ENCODE measurements at places on chromosomes 7 and 10.

DNA sequence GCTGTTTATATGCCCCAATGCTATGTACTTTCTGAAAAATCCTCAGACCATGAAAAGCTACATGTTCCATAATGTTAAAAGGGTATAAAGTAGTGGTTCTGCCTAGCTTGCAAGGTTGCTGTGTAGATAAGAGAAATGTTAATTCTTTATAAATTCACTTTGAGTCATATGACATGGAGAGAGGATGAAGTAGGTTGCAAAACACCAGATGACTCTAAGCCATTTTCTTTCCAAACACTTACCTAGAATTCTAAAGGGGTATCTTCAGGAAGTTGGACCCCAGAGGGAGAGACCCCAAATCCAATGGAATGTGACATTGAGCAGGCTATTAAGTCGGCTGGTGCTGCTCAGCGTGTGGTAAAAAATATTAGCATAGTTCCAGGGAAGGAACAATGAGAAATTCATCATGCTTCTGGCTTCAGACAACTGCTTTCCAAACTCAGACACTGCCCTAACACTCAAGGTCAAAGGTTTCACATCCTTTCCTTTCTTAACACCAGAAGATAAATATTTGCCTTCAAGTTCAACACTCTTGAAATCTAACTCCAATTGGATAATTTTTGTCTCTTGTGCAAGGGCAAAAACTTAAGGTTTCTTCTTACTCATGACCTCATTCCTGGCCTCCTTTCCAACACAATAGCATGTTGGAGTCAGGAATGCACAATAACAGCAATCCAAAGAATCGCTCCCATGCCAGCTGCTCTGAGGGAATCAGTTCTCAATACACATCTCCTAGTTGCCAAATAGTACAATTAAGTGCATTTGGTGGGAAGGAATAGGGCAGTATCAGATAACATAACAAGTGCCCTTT is 100.7 kb upstream of the AFAP1L2 start:
- DNase-seq: peak; percentile 63

- no peak for DNase-seq
Observed at GRCh38 chr7:143085109-143085508, 33.0 kb downstream of the OR6V1 start.

GRCh38 chr7:41277561-41277960 is 425.3 kb downstream of the INHBA start:
- no peak for DNase-seq

- no peak for DNase-seq
Observed at GRCh38 chr10:120019568-120019967, 127.0 kb downstream of the SEC23IP start.

DNA sequence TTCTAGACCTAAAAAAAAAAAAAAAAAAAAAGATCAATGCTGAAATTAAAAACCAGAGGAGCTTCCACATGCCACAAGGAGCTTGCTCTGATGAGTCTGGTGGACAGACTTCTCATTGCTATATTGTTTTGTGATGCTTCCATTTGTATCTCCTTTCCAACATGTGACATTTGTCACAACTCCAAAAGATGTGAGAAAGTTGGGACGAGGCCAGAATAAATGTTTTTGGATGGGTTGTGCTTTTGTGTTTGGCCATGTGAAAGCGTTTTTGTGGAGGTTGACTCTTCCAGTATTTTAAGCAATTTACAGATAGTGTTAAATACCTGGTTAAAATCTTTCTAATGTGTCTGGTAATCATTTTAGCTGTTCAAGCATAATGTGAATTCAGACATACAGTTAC is 280.1 kb downstream of the SKAP2 start:
- no peak for DNase-seq

DNA sequence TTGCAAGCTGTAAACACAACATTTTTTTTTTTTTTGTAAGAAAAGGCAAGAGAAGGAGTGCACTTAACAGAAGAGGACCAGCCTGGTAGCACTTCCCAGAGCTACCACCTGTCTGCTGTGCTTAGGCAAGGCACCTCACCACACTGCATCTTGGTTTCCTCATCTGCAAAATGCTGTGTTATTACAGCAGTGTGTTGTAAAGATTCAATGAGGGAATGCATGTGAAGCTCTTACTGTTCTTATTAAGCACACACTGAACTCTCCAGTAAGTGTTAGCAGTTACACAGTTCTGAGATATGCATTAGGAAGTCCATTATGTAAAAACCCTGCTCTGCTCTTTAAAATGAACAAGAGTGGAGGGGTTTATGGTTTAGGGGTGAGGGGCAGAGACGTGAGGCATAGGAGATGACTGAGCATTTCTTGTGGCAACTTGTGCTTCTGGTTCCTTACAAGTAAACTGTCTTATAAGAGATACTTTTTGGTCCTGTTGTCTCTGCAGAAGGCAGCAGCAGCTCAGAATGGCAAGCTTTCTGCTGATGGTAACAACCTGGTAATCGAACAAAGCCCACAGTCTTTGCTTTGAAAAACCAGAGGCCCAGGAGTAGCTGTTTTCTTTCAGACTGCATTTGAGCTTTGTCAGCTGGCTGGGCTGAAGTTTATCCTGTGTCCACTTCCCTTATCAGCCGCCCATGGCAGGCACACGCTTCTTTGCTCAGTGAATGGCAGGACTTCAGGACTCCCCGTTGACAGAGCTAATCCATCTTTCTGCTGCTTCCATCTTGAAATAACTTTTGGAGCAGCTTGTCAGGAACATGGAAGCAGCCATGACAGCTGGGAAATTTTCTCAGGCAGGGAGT is 98.8 kb upstream of the BMPER start:
- DNase-seq: no peak

DNA sequence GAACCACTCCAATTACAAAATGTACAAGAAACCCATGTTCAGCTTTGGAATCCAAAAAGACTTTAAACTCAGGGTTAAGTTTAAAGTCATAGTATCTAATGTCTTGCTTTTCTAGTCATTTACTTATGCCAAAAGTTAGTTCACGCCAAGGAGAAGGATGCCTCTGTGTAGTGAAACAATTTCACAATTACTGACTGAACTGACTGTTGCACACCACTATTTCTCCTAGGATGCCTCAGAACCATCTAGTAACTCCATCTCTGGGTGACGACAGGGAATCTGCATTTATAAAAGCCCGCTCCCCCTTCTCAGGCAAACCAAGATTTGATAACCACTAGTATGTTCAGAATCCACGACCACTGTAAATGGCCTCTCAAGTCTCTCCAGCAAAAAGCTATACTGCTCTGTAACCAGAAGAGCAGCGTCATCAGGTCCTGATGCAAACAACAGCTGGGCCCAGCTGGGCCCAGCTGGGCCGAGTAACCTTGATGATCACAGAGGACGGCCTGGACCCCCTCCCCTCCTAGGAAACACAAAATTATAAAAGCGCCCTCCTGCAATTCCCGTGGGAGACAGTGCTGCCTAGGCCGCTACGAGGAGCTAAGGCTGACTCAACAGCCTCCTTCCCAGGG is 680 bp upstream of the ADO start:
- DNase-seq: no peak

GRCh38 chr7:25167262-25167843 is 42.3 kb upstream of the CYCS start:
- DNase-seq: no peak

GRCh38 chr10:49106451-49106850 is 8.9 kb downstream of the VSTM4 start:
- DNase-seq: peak; percentile 48

DNA sequence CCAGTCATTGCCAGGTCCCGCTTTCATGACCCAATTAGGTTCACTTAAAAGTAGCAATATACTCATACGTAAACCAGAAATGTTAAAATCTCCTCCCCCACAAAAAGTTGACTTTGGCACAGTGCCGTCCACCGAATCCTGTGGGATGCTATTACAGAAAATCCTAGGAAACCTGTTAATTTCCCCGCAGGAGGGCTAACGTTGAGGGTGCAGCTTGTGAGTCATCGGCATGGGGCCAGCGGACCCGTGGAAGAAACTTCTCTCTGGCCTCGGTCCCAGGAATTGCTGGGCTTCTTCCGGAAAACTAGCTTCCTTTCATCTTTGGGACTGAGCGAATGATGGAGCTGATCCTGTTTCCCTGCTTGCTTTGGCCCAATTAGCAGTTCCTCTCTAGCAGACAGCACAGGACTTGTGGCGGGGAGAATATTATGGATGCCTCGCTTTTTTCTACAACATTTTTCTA is 13.5 kb downstream of the CRYGN start:
- peak; percentile 55 for DNase-seq

GRCh38 chr7:116030651-116031276 is at the start of gene TFEC:
Gene TFEC, minus strand, starts transcription at chr7:116030763. Its CDS starts 46,322 bp downstream, at chr7:115984441.
- DNase-seq: no peak

GRCh38 chr7:89027781-89028180 is 232.2 kb upstream of the TEX47 start:
- DNase-seq: no peak

- no peak for DNase-seq
Observed at GRCh38 chr7:101527844-101528667, 101.0 kb downstream of the MYL10 start.

DNA sequence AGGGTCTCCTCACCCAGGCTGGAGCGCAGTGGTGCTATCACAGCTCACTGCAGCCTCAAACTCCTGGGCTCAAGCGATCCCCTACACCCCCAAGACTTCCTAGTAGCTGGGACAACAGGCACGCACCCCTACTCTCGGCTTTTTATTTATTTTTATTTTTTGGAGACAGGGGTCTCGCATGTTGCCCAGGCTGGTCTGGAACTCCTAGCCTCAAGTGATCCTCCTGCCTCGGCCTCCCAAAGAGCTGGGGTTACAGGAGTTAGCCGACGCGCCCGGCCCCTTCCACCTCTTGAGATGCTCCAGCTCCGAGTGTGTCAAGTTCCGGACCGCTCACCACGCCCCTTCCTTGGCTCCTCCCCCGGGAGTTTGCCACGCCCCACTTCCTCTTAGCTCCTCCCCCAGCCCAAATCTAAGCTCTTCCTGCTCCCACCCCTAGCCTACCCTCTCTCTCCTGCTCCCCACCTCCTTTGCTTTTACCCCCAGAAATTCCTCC is 6.3 kb downstream of the NAT16 start:
- DNase-seq: peak; percentile 71

DNA sequence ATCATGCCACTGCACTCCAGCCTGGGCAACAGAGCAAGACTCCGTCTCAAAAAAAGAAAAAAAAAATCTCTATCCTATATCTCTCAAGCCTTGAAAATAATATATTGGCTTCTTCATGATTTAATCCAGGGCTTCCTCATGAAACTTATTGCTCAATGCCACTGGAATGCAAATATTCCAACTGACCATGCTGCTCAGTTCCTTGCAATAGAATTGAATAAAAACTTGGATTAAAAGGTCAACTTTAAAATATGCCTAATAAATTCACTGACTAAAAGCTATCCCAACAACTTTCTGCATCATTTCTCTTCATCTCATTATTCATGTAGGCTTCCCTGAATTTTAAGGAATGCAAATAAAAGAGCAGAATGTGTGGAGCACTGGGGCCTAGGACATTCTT is 42.1 kb upstream of the NOBOX start:
- DNase-seq: no peak

Data from AG20443 (cell line).